ENCODE measurements at places on chromosomes 2 and 18. TPM values are rescaled to one million over a fixed set of nuclear protein-coding genes. Genes with fewer than 3 reads are reported as not detected.

The ERFE gene
- 0.58 TPM for total RNA-seq

The CD207 gene
- total RNA-seq = not detected

The ASXL3 gene
- total RNA-seq = not detected

The GLI2 gene
- 4.9 TPM for total RNA-seq

The SERPINB3 gene
- total RNA-seq = not detected

The TM4SF20 gene
- not detected for total RNA-seq

The SIX3 gene
- total RNA-seq = not detected

The MCM6 gene
- 40.2 TPM for total RNA-seq

The AGXT gene
- total RNA-seq = not detected

The ITGB1BP1 gene
- total RNA-seq = 129 TPM

The ACMSD gene
- not detected for total RNA-seq

The RTP5 gene
- not detected for total RNA-seq

The PROM2 gene
- total RNA-seq = under 0.01 TPM

The MEP1B gene
- total RNA-seq = not detected

The DHRS9 gene
- total RNA-seq = 2.0 TPM

The TMEM200C gene
- total RNA-seq = not detected

The UPP2 gene
- not detected for total RNA-seq

The ANO7 gene
- not detected for total RNA-seq

The LOXHD1 gene
- not detected for total RNA-seq

The PLA2R1 gene
- 5.1 TPM for total RNA-seq

The TNS1 gene
- total RNA-seq = 25.9 TPM

The HOXD4 gene
- total RNA-seq = 0.18 TPM

The GIGYF2 gene
- total RNA-seq = 36.6 TPM

The C1QL2 gene
- not detected for total RNA-seq

The C2orf66 gene
- not detected for total RNA-seq

The SKA1 gene
- 34.3 TPM for total RNA-seq

The STON1 gene
- total RNA-seq = 19.7 TPM

The RESP18 gene
- not detected for total RNA-seq

The FTCDNL1 gene
- 0.18 TPM for total RNA-seq

Measured in myometrial cell (primary cell).